ENCODE measurements at places on chromosomes 11 and 22.
A peak's percentile ranks its signal among the peaks of the same experiment; 100 is the strongest.

- no peak for DNase-seq
Observed at GRCh38 chr22:20571531-20572007, 64.2 kb downstream of the MED15 start.

DNA sequence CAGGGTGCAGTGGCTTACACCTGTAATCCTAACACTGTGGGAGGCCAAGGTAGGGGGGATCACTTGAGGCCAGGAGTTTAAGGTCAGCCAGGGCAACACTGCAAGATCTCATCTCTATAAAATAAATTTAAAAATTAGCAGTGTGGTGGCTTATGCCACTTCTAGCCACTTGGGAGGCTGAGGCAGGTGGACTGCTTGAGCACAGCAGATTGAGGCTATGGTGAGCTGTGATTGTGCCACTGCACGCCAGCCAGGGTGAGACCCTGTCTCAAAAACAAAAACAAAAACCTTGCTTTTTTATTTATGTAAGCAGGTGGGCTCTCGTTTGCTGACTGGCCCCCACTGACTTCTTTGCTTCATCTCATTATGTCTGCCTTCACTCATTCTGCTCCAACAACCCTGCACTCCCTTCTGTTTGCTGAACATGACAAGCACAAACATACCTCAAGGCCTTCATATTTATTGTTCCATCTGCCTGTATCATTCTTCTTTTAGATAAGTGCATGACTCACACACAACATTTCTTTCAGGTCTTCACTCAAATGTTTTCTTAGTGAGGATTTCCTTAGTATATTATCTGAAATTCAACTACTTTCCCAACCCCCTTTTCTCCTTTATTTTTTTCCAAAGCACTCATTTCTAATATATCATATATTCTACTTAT lies 32.4 kb upstream of the CLNS1A start:
- DNase-seq = no peak

- no peak for DNase-seq
Observed at GRCh38 chr11:101718402-101718801, 134.6 kb upstream of the TRPC6 start.

- no peak for DNase-seq
Observed at GRCh38 chr11:90805172-90805571, 582.3 kb upstream of the CHORDC1 start.

GRCh38 chr11:117180661-117181585 lies 2.4 kb downstream of the SIDT2 start:
- DNase-seq = peak; percentile 46

DNA sequence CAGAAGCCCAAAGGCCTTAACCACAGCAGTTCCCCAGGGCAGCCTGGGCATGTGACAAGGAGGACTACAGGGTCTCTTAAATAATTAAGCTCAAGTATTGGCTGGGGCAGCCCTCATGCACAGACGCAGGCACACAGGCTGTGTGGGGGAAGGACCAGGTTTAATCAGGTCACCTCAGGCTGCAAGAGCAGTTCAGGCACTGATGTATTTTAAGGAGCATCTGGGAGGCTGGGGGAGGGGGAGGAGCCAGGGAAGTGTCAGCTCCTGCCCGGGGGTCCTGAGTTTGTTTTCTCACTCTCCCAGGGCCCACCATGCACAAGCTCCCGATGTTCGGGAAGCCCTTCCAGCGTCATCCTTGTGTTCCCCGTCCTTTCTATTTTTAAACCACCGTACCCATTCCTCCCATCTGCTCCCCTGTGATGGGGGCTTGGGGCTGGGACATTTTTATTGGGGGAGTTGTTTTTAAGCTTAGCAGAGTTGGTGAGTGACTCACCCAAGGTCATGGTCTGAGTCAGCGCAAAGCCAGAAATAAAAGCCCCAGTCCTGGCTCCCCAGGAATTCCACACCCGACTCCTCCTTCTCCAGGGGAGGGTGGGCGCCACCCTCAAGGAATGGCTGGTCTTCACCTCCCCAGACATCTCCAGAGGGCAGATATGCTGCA lies 2.4 kb downstream of the CSDC2 start:
- DNase-seq = no peak

DNA sequence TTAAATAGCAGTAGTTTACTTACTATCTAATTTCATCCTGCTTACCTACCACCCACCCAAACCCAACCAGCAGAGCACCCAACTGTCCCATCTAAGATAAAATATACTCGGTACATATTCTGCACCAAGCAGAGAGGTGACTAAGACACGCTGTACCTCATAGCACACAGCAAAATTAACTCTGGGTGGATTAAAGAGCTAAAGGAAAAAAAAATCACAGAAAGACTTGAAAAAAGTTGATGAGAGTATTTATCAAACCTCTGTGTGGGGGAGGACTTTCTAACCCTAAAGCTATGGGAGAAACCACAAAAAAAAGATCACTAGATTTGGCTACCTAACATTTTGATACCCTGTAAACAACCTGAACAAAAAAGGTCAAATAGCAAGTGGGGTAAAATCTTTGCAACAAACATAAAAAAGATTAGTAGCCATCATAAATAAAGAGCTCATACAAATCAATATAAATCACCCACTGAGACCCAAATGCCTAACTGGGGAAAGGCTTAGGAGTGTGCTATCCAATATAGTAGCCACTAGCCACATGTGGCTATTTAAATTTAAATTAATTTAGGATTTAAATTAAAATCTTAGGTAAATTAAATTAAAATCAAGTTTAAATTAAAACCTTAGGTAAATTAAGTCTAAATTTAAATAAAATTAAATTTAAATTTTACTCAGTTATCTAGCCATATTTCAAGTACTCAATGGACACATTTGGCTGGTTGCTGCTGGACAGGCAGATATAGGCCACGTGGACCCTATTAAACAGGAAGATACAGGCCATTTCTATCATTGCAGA lies 25.6 kb upstream of the CD5 start:
- no peak for DNase-seq

Data from gastrocnemius medialis (tissue), 4 donors.